Fibroblast of skin of left quadriceps (primary cell): ENCODE measurements at places on chromosomes 5 and 9.

- DNase-seq = peak; percentile 5
These were observed 164.5 kb downstream of the MED27 start for GRCh38 chr9:131915181-131915580.

DNA sequence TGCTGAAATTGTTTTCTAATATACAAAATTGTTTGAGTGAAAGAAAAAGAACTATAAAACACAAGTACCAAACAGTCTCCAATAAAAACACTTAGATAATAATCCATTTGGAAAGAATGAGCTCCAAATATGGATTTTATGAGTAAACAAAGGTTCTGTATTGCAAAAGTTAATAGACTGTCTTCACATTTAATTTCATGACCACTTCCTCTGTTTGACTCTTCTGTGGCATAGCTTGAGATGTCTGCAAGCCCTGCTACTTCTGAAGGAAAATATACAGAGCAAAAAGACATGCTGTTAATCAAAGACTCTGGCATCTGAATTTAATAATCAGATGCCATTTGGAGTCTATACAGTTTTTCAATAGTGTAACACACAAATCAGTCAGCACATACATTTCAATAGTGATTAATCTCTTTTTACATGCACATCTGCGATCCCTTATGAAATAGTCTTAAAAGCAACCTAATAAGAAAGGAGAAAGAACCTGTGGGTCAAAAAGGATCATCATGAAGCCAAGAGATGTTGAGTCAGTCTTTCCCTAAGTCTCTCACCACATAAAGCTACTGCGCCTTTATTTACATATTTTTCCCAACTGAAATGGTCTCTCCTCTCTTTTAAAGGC is 165.4 kb upstream of the LHFPL2 start:
- peak; percentile 86 for DNase-seq

DNA sequence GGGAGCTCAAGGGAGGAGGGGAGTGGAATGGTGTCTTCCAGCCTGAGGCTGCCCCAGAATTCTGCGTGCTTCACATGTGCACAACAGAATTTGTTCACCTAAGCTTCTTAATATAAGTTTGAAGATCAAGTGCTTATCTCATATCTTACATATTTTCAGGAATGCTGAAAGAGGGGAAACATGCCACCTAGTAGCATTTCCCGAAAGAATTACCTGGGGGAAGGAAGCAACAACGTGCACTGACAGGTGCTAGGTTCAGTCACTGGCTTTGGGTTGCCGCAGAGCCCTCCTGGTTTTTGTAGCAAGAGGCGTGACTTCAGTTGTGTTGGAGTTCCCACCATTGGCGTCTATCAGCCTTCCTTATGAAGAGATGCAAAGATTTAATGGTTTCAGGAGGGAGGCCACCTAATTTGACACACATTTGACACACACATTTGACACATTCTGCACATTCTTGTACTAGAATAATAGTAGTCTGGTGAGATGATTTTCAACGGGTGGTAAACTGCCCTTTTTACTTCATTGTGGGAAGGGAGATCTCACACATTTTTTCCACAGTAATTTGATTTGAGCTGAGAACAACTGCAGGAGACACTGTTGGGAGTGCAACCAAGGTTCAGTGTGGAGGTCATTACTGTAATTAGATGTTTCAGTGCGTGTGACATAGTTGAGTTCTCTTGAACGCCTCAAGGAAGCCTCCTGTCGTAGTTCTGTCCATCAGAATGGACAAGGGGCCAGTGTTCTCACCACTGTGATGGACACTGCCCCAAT is 481.3 kb downstream of the CCDC171 start:
- no peak for DNase-seq

DNA sequence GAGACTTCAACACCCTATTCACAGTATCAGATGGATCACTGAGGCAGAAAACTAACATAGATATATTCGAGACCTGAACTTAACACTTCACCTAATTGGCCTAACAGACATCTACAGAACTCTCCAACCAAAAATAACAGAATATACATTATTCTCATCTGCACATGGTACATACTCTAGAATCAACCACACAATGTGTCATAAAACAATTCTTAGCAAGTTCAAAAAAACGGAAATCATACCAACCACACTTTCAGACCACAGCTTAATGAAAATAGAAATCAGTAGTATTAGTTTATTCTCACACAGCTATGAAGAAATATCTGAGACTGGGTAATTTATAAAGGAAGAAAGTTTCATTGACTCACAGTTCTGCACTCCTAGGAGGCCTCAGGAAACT is 387.9 kb downstream of the DEPDC1B start:
- no peak for DNase-seq

DNA sequence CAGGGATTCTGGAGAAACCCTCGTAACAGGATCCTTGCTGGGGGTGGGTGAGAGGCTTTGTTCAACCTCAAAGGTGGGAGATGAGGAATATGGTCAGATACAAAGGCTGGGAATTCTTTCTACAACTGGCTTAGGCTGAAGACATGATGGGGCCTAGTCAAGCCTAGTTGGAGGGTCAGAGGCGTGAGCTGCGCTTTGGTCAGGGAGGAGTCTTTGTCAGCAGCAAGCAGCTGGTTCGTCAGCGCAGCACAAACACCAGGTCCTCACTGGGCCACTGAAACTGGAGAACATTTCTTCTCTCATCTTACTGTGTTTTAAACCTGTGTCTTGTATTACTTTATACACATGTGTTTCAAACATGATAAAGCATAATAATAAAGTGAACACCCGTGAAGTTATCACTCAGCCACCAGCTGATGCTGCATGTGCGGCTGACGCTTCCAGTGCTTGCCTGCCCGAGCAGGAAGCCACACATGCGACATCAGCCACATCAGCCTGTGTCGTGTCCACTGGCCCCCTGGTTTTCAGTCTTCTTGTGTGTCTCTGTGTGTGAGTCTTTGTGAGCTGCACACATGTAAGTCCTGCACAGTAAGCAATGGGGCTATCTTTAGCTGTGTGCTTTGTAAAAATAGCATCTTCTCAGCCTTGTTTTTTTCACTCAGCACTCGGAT is 81.5 kb downstream of the WNK2 start:
- no peak for DNase-seq

DNA sequence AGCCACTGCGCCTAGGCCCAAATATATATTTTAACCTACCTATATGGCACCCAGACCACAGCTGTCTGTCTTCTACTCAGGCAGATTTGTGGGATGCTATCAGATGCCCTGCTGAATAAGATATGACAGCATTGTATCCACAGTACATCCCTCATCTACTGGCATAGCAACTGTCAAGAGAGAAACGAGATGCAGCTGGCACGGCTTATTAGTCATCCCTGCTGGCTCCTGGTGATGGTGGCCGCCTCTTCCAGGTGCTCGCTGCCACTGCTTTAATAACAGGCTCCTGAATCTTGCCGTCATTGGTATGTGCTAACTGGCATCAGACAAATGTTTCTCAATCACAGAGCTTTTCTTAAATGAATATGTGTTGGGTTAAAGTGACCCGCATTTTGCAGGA is 34.0 kb downstream of the B4GALT1 start:
- DNase-seq = no peak

DNA sequence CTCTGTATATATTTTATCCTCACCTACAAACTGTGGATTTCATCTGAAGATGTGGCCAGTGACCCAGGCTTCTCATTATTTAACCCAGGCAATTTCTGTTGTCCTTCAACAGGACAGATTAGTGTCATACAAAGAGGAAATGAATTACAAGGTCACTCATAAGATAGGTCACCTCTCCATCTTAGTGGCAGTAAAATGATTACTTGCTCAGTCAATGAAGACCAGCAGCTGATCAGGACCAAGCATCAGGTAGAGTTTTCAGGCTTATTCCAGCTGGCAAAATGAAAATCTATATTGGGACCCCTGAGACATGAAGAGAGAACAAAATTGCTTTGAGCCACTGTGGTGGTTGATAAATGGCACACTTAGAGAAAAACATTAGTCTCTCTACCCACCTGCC is 135.2 kb upstream of the PRDM9 start:
- no peak for DNase-seq

DNA sequence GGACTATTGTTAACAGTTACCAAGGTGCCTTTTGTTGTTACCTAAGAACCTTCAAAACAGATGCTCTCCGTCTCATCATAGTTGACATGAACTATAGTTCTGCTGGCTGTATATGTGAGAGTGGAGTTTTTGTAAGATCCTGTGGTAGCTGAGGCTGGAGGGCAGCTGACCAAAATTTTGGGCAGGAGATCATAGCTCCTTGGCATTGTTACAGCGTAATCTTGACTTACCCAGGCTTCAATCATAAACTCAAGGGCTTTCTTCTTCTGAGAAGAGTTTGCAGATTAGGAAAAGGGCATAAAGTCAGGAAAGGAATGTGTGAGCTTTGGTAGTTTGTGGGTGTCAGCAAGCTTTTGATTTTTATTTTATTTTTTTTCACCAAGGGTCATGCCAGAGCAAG is 34.5 kb downstream of the RCL1 start:
- DNase-seq = no peak

DNA sequence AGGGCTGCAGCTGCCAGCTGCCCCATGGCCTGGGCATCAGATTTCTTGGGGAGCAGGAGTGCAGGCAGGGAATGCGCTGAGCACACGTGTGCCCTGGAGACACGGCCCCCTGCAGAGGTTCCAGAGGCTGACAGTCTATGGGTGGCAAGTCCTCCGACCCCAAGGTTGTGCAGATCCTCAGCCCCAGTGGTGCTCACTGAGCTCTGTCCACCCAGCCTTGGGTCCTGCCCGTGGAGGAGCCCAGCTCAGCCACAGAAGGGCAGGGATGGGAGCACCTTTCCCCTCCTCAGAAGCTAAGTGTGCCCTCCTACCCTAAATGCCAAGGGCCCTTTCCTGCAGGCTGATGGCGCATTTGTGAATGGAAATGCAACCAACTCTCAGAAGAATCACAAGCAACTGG is 341.0 kb downstream of the IRX2 start:
- no peak for DNase-seq

GRCh38 chr5:80174790-80175189 is 81.1 kb downstream of the SERINC5 start:
- DNase-seq = no peak

GRCh38 chr5:148746826-148747535 is 79.4 kb upstream of the ADRB2 start:
- no peak for DNase-seq

GRCh38 chr9:104748359-104749031 is 1.0 kb downstream of the NIPSNAP3A start:
- no peak for DNase-seq

GRCh38 chr9:89525446-89526374 is 27.8 kb upstream of the SEMA4D start:
- no peak for DNase-seq

- peak; percentile 41 for DNase-seq
These were observed 418.3 kb downstream of the RAB3C start for GRCh38 chr5:59001154-59001553.

GRCh38 chr5:109650493-109650892 is 39.2 kb upstream of the MAN2A1 start:
- no peak for DNase-seq

- no peak for DNase-seq
These were observed 139.9 kb downstream of the PIP5K1B start for GRCh38 chr9:68844631-68845612.

GRCh38 chr5:141870871-141871270 is 7.3 kb downstream of the PCDH1 start:
- no peak for DNase-seq

DNA sequence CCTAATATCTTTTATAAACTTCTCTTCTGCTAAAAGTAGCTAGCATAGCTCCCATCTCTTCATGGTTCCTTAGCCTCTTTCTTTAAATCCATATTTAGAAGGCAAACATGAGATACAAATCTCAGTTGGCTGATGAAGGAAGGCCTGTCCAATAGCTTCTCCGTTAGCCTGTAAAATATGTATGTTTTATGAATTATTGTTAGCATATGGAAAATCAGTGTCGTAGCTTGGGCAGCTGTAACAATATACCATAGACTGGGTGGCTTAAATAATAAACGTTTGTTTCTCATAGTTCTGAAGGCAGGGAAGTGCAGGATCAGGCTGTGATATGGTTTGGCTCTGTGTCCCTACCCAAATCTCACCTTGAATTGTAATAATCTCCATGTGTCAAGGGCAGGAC is 63.8 kb downstream of the PBX3 start:
- DNase-seq = no peak

DNA sequence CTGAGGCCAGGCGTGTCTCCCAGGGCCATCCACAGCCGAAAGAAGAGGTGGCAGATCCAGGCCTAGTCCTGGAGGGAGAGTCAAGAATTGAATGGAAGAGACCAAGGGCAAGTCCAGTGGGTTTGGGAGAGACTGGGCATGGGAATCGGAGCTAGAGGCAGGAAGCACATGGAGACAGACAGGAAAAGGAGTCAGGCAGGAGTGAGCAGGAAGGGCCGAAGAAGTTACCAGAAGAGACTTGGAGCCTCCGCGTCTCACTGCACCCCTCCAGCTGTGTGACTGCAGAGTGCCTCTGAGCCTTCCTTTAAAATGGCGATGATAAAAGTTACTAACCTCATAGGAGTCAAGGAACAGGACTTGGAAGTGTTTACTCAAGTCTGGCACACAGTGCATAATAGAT is 64.4 kb upstream of the ANGPTL2 start:
- no peak for DNase-seq

DNA sequence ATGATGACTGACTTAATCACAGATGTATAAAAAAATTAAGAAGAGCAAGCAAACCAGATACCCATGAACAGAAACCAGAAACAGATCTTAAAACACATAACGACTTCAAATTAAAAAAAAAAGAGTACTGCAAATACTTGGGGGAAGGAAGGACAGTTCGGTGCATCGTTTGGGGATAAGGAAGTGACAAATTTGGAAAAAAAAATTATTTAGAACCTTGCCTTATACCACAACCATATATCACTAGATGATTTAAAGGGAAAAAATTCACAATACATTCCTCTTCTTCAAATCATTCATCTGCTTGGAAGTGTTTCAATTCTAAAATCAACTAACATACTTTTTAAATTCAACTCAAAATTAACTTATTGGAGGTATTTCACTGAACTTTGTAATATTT is 1038.6 kb upstream of the DMAC1 start:
- peak; percentile 59 for DNase-seq

DNA sequence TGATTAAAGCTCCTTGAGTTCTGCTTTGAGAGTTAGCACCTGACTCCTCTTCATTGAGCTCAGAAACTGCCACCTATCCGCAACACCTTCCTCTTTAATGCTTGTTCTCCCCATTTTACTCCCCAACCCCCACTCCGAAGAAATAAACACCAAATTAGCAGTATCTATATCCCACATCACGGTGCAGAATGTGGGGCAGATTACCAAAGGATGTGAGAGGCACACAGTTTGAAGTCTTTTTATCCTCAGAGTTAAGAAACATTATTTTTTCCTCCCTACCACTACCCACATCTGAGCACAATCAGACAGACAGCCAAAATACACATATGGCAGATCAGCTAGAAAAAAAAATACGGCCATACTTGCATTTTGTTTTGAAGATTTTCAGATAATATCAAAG is 26.1 kb upstream of the IL7R start:
- DNase-seq = no peak

DNA sequence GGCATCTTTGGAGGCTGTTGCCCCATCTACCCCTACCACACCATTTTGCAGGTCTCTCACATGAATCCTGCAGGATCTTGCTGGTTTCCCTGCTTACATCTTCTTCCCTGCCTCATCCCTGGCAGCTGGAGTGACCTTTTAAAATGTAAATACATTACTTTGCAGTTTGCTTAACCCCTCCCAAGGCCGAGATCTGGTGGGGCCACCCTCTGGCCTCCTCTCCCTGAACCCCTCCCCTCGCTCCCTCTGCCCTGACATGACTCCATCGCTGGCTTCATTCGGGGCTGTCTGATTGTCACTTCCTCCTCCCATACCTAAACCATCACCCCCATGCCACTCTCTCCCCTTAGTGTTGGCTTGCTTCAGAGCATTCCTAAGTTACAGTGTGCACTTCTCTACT is 12.6 kb upstream of the PALM2AKAP2 start:
- no peak for DNase-seq

- no peak for DNase-seq
These were observed 37.6 kb upstream of the STX17 start for GRCh38 chr9:99868845-99869244.
